Calu3 (cell line): ENCODE measurements at places on chromosomes 2 and 18.

DNA sequence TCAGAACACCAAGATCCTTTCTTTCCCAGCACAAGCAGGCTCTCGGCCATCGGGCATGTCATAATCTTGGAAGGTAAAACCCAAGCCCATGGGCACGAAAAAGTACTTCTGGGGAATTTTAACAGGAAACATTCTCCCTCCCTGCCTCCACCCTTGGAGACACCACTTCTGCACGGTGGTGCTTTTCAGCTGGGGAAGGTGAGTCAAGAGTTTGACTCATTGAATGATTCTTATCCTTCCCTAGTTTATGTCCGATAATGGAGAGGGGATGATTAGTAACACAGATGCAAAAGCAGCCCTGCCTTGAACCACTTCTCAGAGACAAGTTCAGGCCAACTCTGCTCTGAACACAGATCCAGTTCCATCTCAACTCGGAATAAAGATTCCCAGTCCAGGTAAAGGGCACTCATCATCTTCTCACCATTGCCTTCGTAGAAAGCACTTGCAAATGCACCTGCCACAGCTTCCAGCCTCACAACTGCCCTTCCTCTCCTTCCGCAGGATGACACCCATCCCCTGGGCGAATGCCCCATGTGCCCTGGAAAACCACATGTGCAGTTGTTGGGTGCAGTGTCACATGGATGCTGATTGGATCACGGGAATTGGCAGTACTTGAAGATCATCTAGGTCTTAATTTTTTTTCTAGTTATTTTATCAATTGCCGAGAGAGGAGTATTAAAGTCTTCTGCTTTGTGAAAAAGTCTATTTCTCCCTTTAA, 136.2 kb downstream of the PXDN start:
- DNase-seq: no peak

GRCh38 chr2:227629435-227629834, 12.1 kb downstream of the SCYGR4 start:
- DNase-seq: no peak

- DNase-seq: no peak
These were observed 631.0 kb upstream of the NXPH2 start for GRCh38 chr2:139411236-139411635.

DNA sequence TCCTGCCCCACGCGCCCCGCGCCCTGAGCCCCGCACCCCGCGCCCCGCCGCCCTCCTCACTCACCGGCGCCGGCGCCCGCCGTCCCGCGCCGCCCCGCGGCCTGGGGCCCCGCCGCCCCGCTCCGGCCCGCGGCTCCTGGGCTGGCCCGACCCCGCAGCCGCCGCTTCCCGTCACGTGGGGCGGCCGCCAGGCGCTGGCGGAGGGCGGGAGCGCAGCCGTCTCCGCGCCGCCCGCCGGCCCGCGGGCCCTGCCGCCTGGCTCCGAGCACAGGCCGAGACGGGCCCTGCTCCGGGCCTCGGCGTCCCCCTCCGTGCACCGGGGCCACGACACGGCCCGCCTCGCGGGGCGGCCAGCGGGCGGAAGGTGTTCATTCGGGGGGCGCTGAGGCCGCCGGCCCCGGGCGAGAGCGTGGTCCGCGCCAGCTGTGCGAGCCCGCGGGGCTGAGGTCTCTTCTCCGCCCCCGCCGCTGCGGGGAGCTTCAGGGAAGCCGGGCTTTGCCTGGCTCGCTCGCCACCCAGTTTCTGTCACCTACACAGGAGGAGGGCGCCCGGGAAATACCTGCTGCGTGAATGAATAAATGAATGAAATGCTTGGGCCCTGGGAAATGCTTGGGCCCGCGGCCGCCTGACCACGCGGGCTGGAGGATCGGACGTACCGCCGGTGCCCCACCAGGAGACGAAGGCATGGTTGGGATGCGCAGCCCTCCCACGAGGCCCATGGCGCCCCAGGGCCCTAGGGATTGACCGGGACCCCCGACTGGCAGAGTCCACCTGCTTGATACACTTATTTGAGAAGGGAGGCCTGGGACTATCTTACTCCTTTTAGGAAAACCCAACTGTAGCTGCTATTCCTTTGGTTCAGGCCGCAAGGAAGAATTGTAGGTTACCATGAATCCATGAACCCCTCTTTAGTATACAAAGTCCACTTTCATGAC, at the start of gene TGFBRAP1:
TSS of gene TGFBRAP1 (minus strand) at position 175 of the 935 bp plus-strand sequence. CDS start 21,434 bp downstream, outside the sequence.
- DNase-seq: peak; percentile 65
